ENCODE measurements at places on chromosomes 16 and 17.

GRCh38 chr16:85460252-85461021 is 152.7 kb upstream of the GSE1 start:
- no peak for DNase-seq

- no peak for DNase-seq
These were observed 6.0 kb upstream of the CCL2 start for GRCh38 chr17:34249061-34249460.

DNA sequence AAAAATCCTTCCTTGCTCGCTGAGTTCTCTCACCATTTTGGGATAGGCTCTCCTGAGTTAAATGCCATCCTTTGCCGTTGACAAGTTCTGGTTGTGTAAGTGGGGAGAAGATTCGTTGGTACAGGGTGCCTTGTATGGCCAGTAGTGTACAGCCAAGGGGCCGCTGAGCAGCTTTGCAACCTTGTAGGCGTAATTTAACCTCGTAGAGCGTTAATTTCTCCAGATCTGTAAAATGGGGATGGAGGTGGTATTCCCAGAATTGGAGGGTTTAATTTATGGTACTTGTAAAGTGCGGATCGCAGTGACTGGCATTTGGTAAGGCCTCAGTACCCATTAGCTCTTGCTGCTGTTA is 1.4 kb downstream of the ARSG start:
- DNase-seq = no peak

DNA sequence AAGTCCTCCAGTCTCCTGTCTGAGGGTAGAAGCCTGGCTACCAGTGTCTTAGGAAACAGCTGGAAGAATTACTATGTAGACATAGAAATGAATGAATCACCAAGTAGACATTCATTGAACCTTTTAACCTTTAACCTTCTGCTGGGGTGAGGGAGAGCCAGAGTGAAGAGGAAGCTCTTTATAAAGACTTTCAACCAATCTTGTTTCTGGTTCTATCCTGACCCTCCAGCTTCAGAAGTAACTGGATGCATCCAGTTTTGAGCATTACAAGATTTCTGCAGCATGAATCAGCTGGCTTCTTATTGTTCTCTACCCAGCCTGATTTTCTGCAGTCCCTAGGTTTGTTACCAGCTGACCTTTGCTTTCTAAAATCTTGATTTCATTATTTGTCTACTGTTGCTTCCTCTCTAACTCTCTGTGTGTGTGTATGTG is 8.5 kb downstream of the TEKT1 start:
- DNase-seq = no peak

- no peak for DNase-seq
These were observed 40.3 kb upstream of the SREBF1 start for GRCh38 chr17:17876959-17877528.

- no peak for DNase-seq
These were observed 5.7 kb upstream of the B9D1 start for GRCh38 chr17:19368229-19368628.

DNA sequence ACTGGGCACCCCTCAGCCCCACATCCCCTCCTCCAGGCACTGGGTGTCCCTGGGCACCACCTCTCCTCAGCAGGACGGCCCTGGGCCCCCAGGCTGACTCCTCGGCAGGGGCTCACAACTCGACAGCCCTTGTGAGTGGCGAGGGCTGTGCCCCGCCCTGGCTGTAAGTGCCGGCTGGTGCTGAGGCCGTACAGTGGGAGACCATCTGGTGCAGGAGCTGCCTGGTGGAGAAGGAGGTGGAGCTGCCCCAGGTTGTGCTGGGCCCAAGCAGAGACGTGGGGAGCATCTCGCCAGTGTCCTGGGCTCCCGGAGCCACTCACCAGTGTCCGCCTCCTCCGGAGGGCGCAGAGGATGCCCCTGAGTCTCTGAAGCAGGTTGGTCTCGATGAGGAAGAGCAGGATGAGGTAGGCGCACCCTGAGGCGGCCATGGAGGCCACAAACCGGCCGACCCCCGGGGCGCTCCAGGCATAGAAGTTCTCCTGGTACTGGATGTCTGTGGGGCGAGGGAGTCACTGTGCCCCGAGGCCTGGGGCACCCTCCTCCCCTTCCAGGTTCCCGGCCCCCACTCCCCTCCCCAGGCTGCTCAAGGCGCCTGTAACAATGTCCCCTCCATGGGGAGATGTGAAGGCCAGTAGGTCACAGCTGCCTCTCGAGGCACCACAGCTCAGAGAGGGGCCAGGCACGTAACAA is 15.1 kb upstream of the RNPS1 start:
- DNase-seq = no peak

DNA sequence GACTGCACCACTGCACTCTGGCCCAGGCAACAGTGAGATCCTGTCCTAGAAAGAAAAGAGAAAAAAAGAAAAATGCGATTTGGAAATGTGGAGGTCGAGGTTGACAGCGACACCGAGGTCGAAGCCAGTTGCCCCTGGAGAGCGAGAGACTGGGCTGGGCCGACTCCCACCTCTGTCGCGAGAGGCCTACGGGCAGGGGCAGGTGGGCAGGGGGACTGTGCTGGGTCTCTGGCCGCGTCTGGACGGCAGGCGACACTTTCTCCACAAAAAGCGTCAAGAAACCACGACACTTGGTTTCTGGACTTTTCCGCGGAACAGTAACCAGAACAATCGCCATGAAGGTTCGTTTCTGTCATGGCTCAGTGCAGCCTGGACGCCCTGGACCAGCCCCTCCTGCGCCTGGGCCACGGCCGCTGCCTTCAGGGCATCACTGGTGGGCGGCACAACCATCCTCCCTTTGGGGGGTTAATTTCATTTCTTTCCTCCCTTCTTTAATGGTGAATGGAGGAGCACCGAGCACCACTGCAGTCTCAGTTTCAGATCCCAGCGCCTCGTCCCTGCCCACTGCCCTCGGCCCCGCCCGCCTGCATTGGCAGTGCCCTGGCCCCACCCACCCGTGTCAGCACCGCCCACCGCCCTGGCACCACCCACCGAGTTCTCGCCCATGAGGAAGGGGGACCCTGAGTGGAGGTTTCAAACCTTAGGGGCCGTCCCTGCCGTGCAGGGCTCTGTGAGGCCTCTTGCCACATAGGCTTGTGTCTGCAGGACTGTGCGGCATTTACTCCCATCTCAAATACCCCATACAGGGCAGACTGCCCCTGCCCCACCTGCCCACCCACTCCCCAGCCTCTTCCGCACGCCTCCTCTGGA is 18.5 kb upstream of the CDH15 start:
- DNase-seq = no peak
